ENCODE measurements at places on chromosomes 3 and 15. TPM values are rescaled to one million over a fixed set of nuclear protein-coding genes. Genes with fewer than 3 reads are reported as not detected.

DNA sequence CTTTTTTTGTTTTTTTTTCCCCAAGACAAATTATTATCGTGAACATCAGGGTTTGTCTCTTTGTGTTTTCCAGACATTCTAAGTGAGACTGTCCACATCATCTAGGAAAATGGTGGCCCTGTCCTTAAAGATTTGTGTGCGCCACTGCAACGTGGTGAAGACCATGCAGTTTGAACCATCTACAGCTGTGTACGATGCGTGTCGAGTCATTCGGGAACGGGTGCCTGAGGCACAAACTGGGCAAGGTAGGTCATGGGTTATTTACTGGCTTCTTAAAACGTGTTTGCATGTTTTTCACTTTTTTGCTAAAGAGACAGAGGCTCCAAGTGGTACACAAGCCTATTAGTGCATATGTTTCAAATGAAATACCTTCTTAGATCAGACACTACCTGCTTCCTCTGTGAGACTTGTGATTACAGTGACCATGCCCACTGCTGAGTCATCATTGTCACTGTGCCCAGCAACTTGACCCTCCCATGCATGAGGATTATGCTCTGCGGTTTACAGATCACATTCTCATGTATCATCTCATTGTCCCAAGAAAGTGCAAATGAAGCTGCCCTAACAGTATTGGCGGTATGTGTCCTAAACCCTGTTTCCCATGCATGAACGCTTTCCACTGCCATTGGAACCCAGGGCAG is 395.2 kb upstream of the TPM1 start:
- no peak for DNase-seq

GRCh38 chr3:178381555-178381954 is 154.7 kb upstream of the KCNMB2 start:
- no peak for DNase-seq

DNA sequence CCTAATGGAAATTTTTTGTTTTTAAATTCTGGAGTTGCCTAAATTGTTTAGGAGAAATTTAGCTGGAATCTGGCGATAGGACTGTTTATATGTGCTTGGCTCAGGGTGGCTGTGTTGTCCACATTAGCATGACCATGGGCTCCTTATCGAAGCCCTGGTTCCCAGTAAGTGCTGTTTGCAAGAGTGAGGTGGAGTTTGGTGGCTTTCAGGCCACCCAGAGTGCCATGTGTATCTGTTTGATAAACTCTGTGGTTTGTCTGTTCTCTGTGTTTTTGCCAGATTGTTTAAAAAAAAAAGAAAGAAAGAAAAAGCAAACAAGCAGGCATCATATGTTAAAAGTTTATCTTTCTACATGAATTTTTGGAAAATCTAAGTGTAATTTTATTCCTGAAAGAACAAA is 51.5 kb downstream of the PLCL2 start:
- peak; percentile 29 for DNase-seq

The FGF12 gene
- not detected for total RNA-seq

- DNase-seq = no peak
Measured at GRCh38 chr3:130904491-130904890, 10.6 kb downstream of the ATP2C1 start.

- no peak for DNase-seq
Measured at GRCh38 chr3:126408099-126408498, 13.4 kb downstream of the CFAP100 start.

The TSEN2 gene
- total RNA-seq = 10.4 TPM

DNA sequence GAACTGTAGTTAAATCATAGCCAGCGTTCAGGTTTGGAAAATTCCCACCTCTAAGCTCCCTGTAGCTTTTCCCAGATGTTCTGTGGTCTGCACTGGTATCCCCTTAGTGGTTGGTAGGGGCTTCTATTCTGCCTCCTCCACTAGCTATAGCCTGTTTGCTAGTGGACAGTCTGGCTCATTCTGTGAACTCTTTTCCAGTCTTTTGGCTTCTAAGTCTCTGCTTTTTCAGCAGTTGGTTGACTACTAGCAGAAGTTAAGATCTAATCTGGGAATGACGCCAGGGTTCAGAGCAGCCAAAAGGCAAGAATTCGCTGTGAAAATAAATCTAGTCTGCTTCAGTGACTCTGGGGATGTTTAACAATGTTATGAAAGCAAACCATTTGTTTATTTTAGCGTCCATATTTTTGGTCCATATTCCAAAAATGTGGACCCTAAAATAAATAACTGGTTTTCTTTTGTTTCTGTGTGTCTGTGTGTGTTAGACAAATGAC is 73.7 kb upstream of the WDR72 start:
- no peak for DNase-seq

DNA sequence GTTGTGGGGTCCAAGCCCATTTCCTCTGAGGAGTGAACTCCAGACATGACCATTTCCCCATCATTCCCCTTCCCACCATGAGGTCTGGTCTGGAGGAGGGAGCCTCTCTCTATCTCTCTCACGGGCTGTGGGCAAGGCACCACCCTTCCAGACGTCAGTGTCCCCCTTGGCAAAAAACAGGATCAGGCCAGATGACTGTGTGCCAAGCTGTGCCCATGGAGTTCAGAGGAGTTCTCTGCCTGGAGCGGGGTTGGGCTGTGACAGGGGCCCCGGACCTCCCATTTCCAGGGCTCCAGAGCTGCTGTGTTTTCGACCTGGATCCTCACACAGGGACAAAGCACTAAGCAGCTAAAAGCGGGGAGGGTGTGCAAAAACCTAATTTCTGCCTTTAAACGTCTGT is 124.5 kb downstream of the RAB11A start:
- no peak for DNase-seq

DNA sequence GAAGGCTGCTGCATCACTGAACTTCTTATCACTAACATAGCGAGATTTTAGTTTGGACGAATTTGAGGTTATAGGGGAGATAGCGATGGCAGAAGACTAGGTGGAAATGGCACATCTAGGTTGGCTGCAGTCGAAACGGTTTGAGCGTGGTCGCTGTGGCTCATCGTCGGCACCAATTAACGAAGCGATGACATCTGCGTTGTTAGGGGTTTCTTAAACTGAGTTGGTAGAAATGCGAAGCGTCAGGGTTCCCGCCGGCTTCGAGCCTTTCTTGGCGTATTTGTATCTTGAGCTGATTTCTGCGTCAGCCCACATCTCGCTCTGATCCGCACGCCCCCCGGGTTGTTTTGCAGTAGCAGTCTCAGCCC is 319 bp downstream of the LNP1 start:
- peak; percentile 53 for DNase-seq

GRCh38 chr3:144119633-144120032 is 148.0 kb downstream of the DIPK2A start:
- DNase-seq = no peak

DNA sequence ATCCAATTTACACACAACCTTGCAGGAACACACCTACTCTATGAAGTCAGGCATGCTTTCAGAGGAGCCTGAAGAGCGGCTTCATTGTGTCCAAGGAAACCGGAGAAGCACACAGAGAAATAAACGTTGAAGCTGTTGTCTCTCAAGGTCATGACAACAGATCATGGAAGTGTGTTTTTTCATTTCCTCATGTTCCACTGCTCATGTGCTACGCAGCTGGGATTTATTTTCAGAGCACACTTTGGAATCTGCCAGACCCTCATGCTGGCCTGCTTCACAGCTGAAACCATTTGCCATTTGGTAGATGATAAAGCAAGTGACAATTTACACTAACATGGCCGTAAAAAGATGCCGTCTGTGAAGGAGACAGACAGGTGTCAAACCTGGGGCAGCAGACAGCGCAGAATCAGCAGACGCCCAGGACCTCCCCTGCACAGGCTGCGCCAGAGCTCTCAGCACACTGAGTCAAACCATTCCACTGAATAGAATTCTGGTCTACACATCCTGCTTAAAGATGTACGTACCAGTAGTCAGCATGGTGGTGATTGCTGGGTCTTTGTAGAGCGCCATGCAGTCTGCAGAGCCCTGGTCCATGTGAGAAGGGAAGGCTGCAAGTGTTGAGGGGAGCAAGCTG is 99.3 kb downstream of the ARNT2 start:
- DNase-seq = no peak

DNA sequence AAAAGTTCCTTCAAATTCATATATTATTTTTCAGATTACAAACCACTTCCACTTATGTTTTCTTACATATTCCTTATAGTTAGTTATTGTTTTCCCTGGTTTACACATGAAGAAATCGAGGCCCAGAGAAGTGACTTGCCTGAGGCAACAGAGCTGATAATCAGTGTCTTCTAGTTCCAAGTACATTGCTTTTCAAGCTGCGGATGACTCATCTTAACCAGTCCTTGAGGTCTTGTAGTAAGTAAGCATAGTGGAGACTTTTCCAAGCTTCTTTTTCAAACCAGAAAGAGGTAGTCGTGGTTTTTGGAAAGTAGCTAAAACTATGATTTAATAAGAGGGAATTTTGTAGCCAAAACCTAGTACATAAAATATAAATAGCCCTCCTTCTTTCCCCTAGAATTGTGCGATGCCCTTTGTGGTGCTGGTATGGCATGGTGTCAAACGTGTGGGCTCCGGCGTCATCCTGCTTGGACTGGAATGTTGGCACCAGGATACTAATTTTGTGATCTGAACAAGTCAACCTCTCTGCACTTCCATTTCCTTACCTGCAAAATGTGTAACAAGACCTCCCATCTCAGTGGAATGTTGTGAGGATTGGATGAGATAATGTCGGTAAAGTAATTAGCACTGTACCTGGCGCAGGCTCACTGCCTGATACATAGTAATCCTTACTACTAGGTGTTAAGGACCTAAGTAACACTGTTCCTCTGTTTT is 19.0 kb upstream of the DLG1 start:
- no peak for DNase-seq

The OR5K2 gene
- not detected for total RNA-seq

DNA sequence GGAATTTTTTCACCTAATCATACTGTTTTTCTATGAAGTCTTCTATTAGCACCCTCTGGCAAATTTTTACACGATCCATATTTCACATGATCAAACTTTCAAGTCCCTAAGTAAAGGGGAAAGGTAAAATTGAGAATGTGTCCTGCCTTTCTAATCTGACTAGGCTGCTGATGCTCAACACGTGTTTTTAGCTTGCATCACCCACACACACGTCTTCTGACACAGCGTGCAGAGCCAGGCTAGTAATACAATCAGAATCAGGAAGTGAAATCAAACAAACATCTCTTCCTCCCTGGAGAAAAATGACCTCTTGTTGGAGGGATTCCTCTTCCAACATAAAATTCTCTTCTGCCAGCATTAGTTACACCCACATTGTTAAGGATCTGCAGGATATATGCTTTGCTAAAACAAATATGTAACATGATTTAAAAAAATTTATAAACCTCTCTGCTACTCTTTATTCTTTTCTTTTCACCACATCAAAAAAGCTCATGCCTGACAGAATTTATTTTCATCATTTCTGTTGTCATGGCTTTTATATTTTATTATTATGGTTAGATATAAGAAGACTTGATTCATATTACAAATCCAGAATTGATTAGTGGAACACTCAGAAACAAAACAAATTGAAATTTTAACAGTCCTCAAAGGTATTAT is 122.4 kb downstream of the RAP2B start:
- peak; percentile 48 for DNase-seq

The AADAC gene
- total RNA-seq = not detected

- DNase-seq = no peak
Measured at GRCh38 chr3:44074181-44074580, 167.5 kb upstream of the TOPAZ1 start.

- peak; percentile 29 for DNase-seq
Measured at GRCh38 chr15:62390791-62391640, 225.9 kb upstream of the C2CD4B start.

The PROS1 gene
- 0.20 TPM for total RNA-seq

The CACNA1D gene
- total RNA-seq = 0.33 TPM

GRCh38 chr15:40055576-40056293 is 16.8 kb upstream of the SRP14 start:
- DNase-seq = no peak

GRCh38 chr3:143298886-143299535 is 179.4 kb downstream of the CHST2 start:
- DNase-seq = no peak

All from activated CD4-positive, alpha-beta T cell treated with anti-CD3 and anti-CD28 coated beads, Interleukin-2, amount 10 ng/mL, durations not matched to agents 7 days and 5 days (primary cell).